ENCODE measurements at places on chromosomes 5 and 9.

- DNase-seq, result no peak
Measured at GRCh38 chr5:14177634-14178033, 34.5 kb downstream of the TRIO start.

DNA sequence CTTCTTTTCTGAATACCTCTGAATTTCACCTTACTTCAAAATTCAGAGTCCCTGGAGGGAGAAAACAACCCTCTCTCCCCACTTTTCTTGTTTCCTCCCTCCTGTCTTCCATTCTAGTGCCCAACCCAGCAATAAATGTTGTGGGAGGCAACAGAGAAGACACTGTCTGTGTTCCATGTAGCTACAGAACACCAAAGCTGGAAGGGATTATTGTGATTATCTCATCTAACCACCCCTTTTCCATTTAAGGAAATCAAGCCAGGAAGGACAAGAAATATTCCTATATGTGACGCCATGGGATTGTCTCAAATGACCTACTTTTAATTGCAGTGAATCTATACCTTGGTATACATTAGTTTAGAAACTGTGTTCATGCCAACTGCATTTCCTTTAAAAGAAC lies 476.6 kb upstream of the TNC start:
- no peak for DNase-seq

- DNase-seq, result no peak
Measured at GRCh38 chr9:89929673-89930480, 325.1 kb downstream of the GADD45G start.

DNA sequence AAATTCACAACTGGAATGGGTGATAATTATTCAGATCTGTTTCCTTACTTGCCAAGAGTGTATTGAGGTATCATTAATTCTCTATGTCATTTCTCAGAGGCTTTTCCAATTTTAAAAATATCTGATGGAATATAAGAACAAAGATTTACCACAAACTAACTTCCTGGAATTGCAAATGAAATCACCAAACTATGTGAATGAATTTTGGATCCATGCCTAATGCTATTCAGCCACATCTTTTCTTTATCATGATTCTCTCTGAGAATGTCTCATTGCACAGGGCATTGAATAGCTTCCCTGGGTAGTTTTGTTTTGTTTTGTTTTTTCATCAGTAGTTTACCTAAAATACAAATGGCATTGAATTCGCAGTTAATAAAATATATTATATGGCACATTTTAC lies 146.9 kb upstream of the FBN2 start:
- DNase-seq, result no peak

GRCh38 chr5:133924221-133924920 lies 44.1 kb downstream of the C5orf15 start:
- DNase-seq, result no peak

- no peak for DNase-seq
Measured at GRCh38 chr9:257957-258356, 43.3 kb downstream of the DOCK8 start.

- no peak for DNase-seq
Measured at GRCh38 chr5:137649228-137649935, 86.5 kb downstream of the KLHL3 start.

DNA sequence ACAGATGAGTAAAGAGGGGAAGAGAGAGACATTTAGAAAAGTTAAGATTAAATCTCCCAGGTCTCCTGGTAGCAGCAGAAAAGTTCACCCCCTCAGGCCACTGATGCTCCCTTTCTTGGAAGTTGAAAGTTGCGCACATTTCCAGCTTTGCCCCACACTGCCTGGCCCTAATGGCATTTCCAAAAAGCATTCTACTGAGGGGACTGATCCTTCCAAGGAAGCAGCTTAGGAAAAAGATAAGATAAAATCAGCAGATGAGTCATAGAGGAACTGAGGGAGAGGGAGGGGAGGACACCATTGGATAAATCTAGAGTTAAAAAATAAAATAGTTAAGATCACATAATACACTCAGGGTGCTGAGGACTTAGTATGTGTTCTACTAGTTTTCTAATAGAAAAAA lies 67.6 kb upstream of the SLC12A2 start:
- no peak for DNase-seq

DNA sequence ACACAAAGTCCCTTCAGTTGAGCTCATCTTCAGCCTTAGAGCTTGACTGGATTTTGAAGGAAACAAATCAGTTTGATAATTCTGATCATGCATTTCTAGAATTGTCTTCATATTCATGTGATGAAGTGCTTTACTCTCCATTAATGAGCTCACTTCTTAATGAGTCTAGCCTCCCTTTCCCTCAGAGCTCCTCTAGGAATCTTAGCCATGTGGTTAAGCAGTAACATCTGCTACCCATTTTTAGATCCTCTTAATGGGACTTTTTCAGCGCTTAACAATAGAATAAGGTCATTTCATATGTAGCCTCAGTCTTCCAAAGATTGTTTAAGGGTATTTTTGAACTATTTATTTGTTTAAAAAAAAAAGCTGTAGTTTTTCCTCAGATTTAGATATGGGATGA lies 36.9 kb upstream of the LURAP1L start:
- no peak for DNase-seq

GRCh38 chr5:92402045-92402444 lies 1018.9 kb upstream of the ARRDC3 start:
- DNase-seq, result no peak

DNA sequence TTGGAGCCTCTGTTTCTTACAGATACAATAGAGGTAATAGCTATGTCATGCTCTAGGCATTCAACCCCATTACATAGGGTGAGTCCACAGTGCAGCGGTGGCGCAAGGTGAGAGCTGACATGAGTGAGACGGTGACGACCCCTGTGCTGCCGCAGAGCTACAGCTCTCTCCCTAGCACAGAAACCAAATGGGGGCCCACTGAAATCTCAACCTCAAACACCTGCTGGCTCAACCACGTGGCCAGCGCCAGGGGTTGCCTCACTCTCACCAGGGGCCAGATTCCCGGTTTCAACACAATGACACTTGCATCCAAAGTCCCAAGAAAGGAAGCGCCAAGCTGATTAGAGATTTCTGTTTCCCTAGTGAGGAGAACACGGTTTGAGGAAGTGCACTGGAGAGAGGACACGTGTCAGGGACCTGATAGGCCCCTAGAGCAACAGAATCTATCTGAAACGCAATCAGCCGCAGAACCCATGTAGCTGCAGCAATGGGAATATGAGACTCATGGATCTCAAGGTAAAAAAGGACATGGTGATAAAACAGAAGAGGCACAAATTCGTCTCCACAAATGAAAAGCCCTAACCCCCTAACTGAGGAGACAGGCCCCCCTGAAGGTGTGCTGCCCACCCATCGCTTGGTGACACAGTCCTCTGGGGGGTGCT lies 114.3 kb downstream of the CRB2 start:
- DNase-seq, result no peak

Data from immature natural killer cell (primary cell).